ENCODE measurements at places on chromosomes 5 and 9.
A peak's percentile ranks its signal among the peaks of the same experiment; 100 is the strongest.

DNA sequence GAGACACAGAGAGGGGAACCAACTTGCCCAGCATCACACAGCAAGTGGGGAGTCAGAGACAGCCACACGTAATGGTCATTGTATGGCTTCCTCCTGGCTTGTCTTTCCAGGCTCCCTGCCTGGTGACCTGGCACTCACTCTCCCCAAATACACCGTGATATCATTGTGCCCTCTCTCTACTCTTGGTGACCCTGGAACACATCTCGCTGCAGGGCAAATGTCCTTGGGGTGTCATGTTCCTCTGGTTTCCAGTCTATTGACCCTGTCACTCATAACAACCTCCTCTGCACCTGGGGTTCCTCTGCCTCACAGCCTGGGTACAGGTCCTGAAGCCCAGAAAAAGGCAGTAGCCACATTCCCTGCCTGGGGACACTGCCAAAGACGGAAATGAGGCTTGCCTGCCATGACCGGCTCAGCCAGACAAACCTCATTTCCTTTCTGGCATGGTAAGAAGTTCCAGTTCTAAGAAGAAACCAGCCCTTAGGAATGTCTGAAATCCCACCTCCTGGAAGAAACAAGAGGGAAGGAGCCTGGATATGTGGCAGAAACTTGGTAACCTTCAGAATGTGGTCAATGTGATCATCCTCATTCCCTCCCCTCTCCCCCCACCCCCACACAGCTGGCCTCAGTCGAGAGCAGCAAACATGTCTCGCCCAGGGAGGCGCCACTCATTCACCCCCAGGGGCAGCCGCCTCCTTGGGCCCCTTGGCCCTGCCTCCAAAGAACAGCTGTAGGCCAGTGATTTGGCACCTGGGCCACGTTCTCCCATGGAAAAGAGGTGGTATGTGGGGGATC, 30.6 kb upstream of the SMU1 start:
- no peak for DNase-seq

GRCh38 chr9:5910413-5911057, 19.8 kb downstream of the MLANA start:
- DNase-seq: no peak

GRCh38 chr5:52794519-52794918, 6.8 kb downstream of the ITGA1 start:
- DNase-seq: no peak

DNA sequence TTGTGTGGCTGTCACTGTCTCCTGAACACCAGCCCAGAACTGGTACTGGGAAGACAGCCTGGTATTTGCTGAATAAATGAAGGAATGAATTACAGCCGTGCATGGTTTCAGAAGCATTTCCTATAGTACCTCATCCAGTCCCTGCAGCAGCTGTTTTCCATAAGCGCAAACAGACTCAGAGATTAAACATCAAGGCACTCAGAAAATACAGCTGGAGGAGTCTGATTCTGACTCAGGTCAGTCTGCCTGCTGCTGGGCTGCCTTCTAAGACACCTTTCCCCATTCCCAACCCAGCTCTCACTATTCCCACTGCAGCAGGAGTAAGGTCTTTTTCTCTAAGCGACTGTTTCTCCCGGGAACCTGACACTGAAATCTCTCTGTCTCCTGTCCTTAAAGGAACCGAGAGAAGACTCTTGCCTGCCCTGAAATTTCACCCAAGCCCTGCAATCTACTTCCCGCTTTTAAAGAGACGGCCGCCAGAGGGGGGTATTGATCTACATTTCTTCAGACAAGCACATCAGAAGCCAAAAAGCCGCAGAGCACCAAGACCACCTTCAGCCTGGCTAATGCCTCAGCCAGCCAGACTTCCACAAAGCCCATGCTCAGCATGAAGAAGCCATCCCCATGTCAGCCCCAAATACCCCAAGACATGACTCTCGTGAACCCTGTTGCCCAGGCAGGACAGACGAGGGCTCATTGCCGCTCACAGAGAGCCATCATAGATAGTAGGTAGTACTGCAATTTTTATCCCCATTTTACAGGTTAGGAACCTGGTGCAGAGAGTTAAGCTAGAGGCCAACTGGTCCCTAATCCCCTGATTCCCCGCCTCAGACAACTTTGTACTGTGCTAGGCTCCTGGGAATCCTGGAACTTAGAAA, 5.4 kb upstream of the FOXI1 start:
- DNase-seq: peak; percentile 75

DNA sequence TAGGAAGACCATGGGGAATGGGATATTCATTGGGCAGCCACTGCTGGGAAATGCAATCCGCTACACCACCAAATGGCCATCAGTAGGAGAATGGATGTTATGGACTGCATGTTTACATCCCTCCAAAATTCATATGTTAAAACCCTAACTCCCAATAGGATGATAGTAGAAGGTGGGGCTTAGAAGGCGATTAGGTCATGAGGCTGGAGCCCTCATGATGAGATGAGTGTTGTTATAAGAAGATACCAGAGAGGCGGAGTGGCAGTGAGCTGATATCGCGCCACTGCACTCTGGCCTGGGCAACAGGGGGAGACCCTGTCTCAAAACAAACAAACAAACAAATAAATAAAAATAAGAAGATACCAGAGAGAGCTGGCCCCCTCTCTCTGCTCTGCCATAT, 16.1 kb upstream of the GTF3C5 start:
- no peak for DNase-seq

DNA sequence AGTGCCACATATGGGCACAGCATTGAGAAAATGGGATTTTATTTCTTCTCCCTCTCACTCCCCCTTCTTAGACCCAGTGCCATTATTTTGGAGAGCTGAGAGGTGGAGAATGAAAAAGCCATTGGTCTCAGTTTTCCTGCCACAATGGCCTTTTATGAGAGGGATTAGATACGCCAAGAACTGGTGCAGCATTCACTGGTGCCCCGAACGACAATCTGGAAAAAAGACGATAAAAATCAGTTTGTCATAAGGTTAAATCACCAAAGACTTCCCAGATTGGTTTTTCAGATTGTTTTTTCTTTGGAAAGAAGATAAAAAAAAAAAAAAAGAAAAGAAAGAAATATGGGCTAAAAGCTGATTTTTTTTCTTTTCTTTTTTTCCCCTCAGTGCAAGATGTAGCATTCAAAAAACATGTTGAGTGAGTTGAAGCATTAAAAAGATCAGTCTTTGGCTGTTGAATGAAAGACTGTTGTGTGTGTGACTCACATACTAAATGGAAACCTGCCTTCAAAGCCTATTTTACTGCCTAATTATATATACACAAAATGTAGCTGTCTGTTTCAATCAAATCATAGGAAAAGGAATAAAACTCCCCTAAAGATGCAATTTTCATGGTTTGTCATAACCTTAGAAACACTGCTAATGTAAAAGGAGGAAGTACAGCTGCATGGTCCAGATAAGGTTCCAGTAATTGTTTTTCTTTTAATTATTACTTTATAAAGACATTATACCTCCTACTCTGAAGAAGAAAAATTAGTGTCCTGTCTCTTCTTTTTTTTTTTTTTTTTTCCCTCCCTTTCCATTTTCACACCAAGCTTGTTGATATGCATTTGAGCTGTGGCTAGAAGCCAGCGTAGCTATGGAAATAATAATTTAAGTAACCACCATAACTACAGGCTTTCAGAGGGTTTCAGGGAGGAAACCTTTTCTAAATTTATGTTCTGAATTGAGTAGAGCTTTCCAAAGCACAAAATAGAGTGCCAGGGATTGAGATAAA, 27.2 kb upstream of the ZNF608 start:
- DNase-seq: no peak

DNA sequence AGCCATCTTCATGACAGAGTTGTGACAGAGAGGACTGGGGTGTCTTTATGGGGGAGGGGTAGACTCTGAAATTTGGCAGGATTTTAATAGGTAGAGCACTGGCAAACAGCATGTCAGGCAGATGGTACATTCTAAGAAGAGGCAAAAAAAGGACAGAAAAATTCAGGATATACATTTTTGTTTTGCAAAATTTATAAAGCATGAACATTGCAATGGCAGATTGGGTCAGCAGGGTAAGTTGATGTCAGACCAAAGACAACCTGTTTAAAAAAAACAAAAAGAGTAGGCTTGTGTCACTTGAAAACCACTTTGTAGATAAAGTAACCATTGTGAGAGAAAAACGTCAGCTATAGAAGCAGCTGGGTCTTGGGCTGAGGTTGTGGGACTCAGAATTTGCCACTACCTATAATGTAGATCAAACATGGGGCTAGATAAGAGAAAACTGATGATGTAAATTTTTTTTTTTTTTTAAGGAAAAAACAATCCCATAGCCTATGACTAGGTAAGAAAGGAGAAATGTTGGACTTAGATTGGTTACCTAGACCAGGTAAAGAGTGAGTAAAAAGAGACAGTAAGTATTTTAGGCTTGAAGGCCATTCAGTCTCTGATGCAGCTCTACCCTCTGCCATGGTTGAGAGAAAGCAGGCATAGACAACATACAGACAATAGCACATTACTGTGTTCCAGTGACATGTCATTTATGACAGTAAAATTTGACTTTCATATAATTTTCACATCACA, 8.3 kb downstream of the CAMK4 start:
- no peak for DNase-seq

GRCh38 chr5:78289911-78290310, 4.6 kb downstream of the AP3B1 start:
- DNase-seq: no peak

- DNase-seq: no peak
Observed at GRCh38 chr5:5089895-5090649, 50.1 kb upstream of the ADAMTS16 start.

GRCh38 chr5:77066184-77066583, 20.9 kb downstream of the ZBED3 start:
- no peak for DNase-seq

- DNase-seq: no peak
Observed at GRCh38 chr9:2524601-2525000, 97.0 kb upstream of the VLDLR start.

- DNase-seq: no peak
Observed at GRCh38 chr5:150989695-150990094, 30.7 kb upstream of the GPX3 start.

DNA sequence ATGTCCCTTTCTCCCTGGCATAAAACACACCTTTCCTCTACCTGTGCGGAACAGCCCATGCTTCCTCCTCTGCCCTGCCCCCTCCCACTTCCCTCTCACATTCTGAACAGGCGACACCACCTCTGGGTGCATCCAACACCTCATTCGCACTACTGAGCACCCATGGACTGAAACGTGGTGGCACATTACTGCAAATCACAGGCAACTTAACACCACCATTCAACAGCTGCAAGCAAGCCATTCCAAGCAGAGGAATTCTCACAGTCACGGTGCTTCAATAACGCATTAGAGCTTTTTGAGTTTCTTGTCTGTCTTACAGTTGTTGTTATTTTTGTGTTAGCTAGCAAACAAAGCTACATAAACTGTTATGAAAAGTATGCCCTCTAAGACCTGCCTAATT, 298.2 kb upstream of the TAS2R1 start:
- DNase-seq: no peak

GRCh38 chr5:39191216-39191615, 28.1 kb downstream of the FYB1 start:
- no peak for DNase-seq

DNA sequence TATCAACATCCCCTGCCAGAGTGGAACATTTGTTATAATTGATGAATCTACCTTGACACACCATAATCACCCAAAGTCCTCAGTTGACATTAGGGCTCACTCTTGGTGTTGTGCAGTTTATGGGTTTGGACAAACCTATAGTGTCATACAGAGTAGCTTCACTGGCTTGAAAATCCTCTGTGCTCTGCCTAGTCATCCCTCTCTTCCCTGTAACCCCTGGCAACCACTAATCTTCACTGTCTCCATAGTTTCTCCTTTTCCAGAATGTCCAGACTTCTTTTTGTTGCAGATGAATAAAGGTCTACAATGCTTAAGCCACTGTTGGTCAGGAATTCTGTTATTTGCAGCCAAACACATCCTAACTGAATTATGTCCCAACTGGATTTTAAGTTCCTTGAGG, 22.5 kb upstream of the SUB1 start:
- no peak for DNase-seq

- DNase-seq: peak; percentile 51
Observed at GRCh38 chr5:151097820-151098767, 17.3 kb upstream of the TNIP1 start.

- DNase-seq: no peak
Observed at GRCh38 chr9:29556317-29556716, 1983.0 kb upstream of the C9orf72 start.

GRCh38 chr5:134508521-134509195, 16.8 kb upstream of the JADE2 start:
- DNase-seq: no peak

DNA sequence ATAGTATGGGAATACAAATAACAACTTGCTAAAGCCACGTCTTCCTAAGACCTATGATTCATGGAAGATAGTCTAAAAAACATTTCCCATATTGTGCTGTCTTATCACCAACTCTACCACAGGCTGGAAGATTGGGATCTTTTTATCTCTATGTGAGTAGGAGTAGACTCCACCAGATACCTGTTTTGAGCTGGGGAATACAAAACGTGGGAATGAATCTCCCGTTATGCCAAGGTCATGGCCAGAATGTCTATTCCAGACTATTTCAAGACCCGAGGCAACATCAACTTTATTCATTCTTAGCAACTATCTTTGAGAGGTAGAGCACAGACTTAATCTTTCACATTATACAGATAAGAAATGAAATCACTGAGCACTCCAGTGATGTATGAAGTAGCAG, 2350.9 kb upstream of the WWC1 start:
- DNase-seq: no peak

GRCh38 chr9:34406219-34406618, 29.5 kb upstream of the MYORG start:
- no peak for DNase-seq

GRCh38 chr5:62030326-62030725, 275.7 kb upstream of the KIF2A start:
- no peak for DNase-seq

DNA sequence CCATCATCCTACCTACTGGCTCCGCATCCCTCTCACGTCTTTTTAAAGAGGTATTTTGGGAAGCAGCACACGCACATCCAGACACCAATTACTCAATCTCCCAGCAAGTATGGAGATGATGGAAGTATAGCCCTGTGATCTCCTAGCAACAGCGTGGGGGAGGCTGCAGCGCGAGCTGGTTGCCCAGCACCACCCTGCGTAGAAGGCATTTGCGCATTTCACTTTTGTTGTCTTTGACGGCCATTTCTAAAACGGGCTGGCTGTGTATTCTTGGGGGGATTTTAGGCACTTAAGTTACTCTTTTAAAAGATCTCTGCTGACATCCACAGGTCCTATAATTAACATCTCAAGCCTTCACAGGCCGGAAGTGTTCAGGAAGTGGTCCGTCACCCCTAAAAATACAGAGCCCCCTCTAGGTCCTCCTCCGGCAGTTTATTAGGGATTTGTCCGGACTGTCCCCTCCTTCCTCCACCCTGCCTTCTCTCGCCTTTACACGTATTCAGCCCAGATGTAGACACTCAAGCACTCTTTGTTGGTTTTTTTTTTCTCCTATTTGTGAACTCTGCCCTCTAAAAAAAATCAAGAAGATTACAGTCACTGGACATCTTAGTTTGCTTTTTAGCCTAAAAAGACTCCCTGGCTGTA, 371.4 kb downstream of the NTRK2 start:
- no peak for DNase-seq

GRCh38 chr5:87302061-87302460, 34.4 kb downstream of the RASA1 start:
- no peak for DNase-seq

GRCh38 chr5:122611406-122611805, 163.5 kb upstream of the SNX2 start:
- no peak for DNase-seq

- DNase-seq: no peak
Observed at GRCh38 chr5:135240781-135241360, 158.2 kb downstream of the MACROH2A1 start.
